HS-5 (cell line): ENCODE measurements at places on chromosomes 16 and 17.
A peak's percentile ranks its signal among the peaks of the same experiment; 100 is the strongest.

GRCh38 chr16:79786389-79786788 lies 185.9 kb upstream of the MAF start:
- no peak for DNase-seq

DNA sequence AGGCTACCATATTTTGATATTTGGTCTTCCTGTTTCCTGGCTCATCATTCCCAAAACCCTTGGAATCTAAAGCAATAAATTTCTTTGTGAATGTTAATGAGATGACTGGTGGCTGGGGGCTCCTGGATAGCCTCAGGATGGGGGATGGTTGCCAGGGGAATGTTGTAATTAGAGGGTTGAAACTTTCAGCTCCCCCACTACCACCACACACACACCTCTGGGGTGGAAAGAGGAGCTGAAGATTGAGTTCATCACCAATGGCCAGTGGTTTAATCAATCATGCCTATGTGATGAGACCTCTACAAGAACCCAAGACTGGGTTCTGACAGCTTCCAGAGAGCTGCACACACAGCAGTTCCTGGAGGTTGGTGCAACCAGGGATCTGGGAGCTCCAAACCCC lies 59.1 kb downstream of the HS3ST3A1 start:
- DNase-seq, result no peak

DNA sequence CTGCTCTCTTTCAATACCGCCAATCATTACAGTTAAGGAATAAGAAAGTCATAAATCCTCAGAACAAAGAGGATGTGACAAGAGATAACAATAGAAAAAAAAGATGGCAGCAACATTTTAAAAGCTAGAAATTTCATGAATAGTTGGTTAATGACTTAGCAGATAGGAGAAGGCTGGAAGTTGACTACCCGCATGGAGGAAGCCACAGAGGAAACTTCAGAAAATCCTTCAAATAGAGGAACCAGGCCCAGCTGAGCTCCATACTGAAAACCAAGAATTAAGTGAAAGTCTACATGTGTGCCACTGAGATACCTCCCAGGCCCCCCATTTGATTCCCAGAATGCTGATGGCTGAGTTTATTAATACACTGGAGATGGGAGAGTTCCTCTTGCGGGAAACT lies 109.3 kb downstream of the GSG1L start:
- no peak for DNase-seq

DNA sequence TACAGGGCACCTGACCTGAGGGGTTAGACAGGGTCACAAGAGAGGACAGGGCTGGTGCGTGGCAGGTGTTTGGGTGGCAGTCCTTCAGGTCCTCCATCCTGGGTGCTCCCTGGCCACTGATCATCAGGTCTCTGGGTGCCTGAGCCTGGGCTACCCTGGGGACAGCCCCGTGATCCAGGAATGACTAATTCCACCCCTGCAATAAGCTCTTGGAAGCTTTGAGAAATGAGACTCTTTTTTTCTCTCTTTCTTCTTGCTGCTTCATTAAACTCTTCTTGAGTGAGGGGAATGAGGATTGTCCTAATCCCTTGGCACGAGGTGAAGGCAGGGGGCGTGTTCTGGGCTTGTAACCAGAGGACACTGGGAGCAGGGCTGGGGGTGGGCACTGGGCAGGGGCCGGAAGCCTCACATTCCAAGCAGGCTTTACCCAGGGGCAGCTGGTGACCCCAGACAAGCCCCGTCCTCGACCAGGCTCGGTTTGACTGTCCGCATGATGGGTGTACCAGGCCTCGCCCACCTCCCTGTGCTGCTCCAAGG lies 21.4 kb upstream of the SPNS2 start:
- DNase-seq, result no peak

DNA sequence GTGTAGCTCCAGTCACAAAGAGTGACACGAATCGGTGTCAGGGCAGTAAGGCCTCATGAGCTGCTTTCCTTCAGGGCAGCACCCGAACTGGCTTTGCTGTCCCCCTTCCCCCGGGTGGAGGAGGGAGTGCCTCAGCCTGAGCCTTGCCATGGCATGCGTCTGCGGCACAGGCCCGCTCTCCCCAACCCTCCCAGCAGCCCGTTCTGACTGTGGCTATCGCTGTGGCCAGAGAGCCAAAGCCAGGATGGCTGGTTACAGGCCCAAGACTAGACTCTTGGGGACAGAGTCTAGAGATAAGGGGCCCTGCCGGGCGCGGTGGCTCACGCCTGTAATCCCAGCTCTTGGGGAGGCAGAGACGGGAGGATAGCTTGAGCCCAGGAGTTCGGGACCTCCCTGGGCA lies 25.9 kb downstream of the CLUH start:
- DNase-seq, result no peak

DNA sequence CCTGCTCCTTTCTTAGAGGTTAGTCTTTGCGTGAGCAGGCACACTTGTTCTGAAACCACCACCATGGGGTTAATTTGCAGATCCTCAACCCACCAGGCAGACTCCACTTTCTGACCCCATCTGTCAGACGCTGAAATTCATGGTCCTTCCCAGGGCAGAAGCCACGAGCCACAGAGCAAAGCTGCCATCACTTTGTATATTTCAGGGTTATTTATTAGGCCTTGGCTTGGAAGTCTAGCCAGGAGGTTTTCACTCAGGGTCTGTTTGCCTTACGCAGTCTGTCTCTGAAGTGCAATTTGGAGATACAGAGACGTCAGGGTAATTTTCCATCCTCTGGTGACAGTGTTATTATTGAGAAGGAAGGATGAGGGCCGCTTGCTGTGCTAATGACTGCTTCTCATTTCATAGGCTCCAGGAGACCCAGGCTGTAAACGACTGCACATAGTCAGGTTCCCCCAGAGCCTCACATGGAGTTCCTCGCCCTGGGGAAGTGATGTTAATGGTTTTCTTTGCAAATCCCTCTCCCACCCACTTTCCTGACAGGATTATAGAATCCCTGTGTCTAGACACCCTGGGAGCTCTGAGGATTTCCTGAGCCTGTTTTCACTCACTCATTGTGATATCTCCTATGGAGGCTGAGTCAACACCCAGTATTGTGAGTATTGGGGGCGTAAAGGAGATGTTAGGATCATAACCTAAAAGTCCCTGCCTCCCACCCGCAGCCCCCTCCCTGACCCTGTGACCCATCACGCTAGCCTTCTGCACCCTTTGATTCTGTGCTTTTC lies 269.0 kb downstream of the ABCC12 start:
- no peak for DNase-seq

- DNase-seq, result no peak
Observed at GRCh38 chr16:50246299-50247122, 19.8 kb upstream of the ADCY7 start.

DNA sequence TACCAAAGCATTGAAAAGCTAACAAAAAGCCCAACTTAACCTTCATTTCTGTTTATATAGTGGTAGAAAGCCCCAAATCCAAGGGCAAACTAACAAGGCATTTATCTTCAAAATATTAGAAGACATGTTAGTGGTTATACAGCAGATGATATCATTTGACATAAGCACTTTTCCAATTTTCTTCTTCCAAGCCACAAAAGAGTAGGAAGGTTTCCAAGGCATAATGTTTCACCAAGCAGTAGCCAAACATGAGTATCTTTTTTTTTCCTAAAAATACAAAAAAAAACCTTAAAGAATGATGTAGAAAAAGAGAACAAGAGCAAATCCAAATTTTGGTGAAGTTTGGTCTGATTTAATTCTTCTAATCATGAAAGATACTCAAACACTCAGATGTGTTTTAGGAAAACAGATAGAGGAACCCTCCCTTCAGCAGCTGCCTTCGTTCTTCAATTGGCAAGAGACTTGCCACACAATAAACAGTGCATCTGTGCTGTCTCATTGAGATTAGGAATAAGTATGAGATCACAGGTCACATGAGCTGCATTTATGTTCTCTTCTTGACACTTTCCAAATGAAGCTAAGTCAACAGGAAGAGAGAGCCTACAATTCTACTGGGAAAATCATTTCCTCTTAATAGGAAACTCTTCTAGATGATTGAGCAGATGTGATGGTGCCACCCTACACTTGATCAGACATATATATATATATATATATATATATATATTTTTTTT lies 106.7 kb downstream of the TTC19 start:
- DNase-seq, result no peak

DNA sequence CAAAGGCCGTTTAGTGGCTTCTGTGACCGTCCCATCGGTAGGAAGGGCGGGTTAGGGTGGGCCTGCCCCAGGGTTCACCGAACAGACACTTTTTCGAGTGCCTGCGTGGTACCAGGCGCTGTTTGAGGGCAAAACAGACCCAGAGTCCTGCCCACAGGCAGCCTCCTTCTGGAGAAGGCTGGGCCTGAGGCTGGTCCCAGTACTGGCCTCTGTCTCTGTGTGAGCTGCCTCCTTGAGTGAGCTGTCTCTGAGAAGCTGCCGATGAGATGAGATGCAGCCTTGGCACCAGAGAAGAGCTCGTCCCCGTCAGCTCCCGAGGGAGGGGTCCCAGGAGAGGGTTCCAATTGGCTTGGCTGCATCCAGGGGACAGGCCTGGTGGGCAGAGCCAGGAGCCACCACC lies 53.1 kb downstream of the NKD1 start:
- DNase-seq, result no peak

GRCh38 chr17:3828151-3828851 lies 17.7 kb downstream of the NCBP3 start:
- DNase-seq, result no peak

GRCh38 chr17:40313668-40314583 lies 4.9 kb downstream of the RARA start:
- no peak for DNase-seq

- peak; percentile 41 for DNase-seq
Observed at GRCh38 chr16:77548766-77549165, 113.9 kb upstream of the ADAMTS18 start.

DNA sequence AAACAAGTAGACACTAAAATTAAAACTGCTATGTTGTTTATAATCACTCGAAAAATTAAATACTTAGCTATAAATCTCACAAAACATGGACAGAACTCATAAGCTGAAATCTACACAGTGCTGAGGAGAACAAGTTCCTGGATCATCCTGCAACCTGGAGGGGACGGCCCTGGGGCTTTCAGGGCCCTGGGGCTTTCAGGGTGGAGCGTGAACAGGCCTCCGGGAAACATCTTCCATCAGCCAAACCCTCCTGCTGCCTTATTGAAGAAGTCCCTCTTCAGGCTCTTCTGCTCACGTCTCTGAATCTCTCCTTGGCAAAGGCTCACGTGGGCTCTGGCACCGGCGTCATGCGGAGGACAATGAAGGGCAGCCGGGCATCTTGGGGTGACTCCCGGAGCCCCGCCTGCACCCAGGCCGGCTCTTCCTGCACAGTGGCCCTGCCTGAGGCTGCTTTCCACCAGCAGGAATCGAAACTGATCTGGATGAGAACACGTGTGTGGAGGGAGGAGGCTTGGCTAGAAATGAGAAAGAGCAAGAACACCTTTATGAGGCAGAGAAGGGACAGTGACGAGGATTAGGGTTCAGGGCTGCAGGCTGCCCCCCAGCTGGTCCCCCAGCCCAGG lies 127.3 kb downstream of the CDRT15L2 start:
- DNase-seq, result no peak

DNA sequence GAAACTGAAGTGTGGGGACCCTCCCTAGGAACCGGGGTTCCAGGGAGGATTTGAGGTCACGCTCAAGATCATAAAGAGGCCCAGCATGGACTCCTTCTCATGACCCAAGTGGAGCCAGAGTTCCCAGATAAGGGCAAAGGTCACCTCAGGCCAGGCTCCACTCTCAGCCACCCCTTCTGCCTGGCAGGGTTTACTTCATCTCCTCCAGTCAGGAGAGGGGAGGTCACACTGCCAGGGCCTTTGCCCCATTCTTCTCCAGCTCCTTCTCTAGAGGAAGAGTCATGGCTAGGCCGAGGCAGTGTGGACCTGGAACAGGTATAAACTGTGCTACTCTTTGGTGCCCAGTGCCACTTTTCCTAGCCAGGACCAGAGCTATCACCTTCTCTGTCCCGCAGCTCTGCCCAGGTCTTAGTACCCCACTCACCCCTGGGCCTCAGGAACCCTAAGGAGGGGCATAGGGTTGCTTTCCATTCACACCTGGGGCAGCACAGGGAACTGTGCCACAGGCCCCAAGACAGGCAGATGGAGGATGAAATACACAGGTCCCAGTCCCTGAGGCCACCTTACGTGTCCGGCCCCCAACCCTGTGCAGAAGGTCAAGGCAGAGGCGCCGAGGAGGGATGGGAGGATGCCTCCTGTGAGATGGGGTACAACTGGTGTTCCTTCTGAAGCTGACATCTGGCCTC lies 879 bp upstream of the ACSF2 start:
- DNase-seq, result no peak

GRCh38 chr17:18974407-18975149 lies 22.6 kb downstream of the SLC5A10 start:
- DNase-seq, result no peak

DNA sequence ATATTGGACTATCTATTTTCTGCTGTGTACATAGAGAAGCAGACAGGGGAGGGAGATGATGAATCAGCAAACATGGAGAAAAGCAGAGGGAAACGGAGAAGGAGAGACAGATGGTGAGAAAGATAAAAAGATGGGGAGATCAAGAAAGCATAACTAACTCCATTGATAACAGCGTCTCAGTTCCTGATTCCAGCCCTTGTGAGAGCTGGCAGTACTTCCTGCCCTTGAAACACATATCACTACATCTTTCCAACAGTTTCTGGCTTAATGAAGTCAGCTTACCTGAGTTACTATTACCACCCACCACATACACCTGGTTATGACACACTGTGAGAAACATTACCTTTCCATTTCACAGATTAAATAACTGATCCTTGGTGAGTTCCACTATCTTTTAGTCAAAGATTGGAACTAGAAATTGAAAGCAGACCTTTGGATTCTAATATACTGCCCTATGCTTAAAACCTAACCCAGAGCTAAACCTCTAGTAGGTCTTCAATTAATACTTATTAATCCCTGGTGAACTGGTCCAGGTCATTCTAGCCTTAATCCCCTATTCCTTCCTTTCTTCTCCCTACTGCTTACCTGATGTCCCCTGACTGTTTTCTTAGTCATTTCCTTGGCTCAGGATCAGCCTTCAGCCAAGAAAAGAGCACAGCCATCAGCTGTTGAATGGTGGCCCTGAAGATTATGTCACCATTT lies 346.6 kb upstream of the CCL2 start:
- DNase-seq, result no peak

- DNase-seq, result no peak
Observed at GRCh38 chr16:21667575-21667974, 3.8 kb downstream of the OTOA start.

DNA sequence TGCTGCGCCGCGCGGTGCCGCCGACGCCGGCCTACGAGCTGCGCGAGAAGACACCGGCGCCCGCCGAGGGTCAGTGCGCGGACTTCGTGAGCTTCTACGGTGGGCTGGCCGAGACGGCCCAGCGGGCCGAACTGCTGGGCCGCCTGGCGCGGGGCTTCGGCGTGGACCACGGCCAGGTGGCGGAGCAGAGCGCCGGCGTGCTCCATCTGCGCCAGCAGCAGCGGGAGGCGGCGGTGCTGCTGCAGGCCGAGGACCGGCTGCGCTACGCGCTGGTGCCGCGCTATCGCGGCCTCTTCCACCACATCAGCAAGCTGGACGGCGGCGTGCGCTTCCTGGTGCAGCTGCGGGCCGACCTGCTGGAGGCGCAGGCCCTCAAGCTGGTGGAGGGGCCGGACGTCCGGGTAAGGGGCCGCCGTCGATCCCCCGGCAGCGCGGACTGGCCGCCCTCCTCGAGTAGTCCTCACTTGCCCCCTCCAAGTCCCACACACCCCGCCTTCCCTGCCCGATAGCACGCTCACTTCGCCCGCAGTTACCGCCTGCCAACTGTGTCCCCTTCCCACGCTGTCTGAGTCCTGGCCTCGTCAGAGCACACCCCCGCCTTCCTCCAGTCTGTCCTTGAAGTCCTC lies 470 bp downstream of the MLYCD start:
- DNase-seq, result no peak

GRCh38 chr17:79907217-79907715 lies 68.0 kb upstream of the CBX4 start:
- no peak for DNase-seq
